Hematopoietic multipotent progenitor cell treated with erythropoietin and hydrocortisone succinate and interleukin-3 and kit ligand, for 8 days (in vitro differentiated cells): ENCODE measurements at places on chromosomes 12 and 14.
A peak's percentile ranks its signal among the peaks of the same experiment; 100 is the strongest.

DNA sequence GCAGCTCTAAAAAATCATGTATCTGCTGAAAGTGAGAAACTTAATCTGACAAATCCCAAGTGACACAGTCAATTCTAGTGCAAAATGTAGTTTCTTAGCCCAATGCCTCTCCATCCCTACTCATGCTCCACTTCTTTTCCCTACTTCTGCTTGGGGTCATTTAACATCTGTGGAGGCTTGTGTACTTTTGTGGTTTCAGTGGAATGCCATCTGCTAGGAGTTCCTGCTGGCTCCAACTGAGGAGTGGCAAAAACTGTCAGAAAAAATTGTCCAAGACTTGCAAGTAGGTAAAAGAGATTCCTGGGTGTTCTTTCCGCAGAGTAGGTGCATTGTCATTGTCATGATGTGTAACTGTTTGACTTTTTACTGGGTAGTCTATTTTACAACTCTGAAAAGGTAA, 12.5 kb upstream of the AVPR1A start:
- DNase-seq: no peak

GRCh38 chr12:107134558-107134957, 41.2 kb upstream of the CRY1 start:
- DNase-seq: peak; percentile 62

DNA sequence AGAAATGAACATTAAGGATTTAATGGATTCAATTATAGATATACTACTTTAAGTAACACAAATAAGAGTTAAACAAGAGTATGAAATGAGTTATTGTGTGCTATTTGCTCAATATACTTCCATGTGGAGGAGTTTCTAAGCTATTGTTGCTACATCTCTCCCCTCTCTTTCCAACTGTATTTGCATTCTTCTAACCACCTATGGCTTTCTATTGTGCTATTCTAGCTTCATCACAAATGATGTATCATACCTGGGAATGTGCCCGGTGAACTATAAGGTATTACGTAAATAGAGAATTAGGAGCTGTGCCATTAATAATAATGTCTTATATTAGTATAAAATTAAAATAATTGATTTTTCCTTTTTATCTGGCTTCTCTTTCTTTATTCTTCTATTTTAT, 87.1 kb upstream of the PLEKHG7 start:
- no peak for DNase-seq

DNA sequence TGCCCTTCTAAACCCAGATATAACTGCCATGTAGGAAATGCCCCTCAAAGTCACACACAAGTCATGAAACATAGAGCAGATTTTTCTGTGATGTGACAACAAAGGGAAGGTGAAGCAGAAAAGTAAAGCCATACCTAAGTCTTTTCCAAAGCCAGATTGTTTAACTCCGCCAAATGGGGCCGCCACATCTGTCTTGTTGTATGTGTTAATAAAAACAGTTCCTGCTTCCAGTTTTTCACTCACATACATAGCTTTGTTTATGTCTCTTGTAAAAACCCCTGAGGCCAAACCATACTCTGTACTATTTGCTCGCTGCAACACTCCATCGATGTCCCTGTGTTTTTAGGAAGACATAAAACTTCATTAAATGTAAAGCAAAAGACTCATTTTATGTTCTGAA, 40.3 kb downstream of the NOPCHAP1 start:
- DNase-seq: no peak

DNA sequence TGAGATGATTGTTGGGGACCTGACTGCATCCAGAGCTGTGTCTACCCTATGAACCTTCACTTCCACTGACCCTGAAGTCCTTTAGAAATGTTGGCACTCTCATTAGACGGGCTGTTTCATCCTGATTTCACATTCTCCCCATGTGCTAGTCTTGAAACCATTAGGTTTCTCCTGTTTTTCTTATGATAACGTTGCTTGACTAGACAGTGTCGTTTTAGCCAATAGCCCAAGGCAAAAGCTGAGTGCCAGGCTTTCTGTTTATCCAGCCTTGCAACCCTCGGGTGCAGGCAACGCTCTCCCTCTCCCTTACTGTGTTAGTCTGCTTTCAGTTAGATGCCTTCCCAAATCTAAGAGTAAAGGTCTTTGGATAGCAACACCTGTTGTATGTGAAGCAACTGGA, 30.1 kb downstream of the DACT1 start:
- no peak for DNase-seq

DNA sequence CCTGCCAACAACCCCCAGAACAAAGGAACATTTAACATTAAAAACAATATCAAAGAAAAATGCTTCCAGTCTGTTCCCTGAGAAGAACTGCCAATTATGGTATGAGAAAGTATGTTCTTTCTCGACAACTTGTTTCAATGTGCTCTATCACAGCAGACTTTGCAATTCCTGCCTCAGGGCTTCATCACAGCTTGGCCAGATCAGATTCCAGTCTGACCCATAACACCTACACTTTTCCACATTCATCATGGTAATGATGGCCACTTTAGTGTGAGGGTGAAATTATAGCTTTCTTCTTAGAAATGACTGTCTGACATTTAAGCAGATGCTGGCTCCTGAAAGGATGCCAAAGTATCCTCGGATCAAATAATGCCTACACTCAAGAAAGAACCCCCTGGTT, 17.0 kb downstream of the NEK9 start:
- no peak for DNase-seq

- no peak for DNase-seq
These were observed 217.4 kb downstream of the C12orf42 start for GRCh38 chr12:103278329-103278728.

- no peak for DNase-seq
These were observed 113.0 kb downstream of the SRGAP1 start for GRCh38 chr12:63957496-63957895.

DNA sequence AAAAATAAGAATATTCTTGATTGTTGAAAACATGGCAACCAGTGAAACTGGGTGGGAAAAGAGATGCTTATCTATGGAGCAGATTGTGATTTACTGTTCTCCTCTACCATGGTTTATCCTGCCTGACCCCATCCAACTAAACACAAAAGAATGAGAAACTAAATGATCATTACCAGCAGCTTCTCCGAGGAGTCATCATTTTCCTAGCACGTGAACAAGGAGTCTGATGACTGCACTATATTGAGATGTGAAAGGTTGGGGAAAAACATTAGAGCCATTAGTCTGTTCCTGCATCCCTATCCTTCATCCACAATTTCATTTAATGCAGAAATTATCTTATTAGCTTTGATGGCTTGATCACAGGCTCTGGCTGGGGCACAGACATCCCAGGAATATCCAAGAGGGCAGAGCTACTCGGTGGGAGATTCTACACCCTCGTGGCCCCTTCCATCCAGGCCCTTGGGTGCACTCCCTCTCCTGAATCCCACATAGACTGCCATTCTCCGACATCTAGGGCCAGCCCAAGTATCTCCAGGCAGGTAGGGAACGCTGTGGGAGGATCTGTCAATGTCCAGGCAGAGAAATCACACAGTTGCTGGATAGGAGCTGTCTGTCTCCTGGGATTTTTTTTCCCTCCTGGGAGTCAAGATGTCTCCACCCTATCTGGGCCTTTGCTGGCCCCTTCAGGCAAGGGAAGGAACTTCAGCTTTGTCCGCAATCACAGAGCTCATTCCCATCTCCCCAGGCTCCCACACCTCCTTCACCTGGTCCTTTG, 43.3 kb upstream of the DHRS4 start:
- DNase-seq: peak; percentile 31

GRCh38 chr12:80412343-80412953, 31.6 kb upstream of the PTPRQ start:
- DNase-seq: peak; percentile 55

DNA sequence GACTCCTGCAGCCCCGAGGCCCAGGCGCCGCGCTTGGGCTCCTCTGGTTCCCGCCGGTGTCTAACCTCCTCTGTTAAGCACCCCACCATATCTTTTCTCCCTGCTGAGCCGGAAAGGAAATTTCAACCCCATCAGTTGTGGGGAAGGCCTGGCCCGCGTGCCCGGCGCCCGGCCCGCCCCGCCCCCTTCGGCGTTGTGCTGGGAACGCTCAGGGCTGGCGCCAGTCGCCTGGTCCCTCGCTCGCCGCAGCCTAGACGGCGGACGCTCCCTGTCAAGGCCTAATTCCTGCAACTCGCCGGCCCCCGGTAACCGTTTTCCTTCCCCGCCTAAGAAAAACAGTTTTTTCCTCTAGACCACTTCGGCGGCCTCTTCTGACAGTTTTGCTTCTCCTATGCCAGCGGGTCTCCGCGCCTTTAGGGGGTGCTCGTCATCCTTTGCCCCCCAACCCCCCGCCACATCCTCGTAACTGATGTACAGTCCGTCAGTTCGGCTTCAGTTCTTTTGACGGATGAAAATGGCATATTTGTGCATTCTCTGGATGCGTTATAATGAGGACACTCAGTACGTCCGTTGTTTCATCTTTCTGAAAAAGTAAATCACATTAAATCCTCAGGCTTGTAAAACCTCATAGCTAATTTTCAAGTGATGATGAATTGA, 506 bp upstream of the NAP1L1 start:
- no peak for DNase-seq

DNA sequence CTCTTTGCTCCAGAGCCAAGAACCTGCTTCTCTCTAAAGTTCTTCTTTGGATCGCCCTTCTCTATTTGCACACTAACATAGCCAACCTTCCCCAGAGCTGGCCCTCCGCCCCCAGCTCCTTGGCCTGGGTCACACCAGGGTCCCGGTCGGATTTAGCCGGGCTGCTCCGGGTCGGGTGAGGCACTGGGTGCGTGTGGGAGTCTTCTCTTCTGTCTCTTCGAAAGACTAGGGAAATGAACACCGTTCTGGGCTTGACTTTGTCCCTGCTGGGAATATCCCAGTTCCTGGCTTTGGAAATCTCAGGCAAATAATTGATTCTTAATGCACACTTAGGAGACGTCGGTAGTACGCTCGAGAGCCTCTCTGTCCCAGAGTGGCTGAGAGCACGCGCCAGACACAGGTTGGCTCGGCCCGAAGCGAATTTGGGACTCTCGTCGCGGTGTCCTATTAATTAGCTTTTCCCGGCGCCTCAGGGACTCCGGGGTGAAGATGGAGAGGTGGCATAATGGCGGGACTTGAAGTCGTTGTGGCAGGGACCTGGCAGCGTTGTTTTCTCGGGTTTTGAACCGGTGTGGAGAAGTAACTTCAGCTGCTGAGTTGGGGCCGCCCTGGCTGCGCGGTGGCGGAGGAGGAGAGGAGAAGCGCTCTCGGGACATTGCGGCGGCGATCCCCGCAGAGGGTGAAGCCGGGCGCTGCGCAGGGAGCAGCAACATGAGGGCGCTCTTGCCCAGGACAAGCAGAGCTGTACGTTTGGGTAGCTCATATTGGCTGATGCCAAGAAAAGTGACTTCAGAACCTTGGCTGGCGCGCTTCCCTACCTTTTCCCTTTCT, 7.5 kb downstream of the FOXG1 start:
- DNase-seq: no peak

DNA sequence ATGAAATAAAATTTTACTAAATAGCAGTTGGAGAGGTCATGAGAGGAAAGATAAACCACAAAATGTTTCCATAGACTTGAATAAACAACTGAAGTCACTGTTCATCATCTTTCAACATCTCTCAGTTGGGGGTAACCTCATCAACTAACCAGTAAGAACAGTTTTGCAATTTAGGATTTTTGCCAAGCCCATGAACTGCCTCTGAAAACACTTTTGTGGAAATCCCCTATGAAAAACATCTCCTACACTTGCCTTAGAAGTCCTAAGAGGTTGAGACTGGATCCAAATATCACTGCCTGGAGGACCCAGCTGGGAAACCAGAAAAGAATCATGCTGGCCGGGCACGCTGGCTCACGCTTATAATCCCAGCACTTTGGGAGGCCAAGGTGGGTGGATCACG, 273.1 kb downstream of the C12orf50 start:
- no peak for DNase-seq

GRCh38 chr14:94907626-94908261, 137.8 kb upstream of the GSC start:
- DNase-seq: no peak

DNA sequence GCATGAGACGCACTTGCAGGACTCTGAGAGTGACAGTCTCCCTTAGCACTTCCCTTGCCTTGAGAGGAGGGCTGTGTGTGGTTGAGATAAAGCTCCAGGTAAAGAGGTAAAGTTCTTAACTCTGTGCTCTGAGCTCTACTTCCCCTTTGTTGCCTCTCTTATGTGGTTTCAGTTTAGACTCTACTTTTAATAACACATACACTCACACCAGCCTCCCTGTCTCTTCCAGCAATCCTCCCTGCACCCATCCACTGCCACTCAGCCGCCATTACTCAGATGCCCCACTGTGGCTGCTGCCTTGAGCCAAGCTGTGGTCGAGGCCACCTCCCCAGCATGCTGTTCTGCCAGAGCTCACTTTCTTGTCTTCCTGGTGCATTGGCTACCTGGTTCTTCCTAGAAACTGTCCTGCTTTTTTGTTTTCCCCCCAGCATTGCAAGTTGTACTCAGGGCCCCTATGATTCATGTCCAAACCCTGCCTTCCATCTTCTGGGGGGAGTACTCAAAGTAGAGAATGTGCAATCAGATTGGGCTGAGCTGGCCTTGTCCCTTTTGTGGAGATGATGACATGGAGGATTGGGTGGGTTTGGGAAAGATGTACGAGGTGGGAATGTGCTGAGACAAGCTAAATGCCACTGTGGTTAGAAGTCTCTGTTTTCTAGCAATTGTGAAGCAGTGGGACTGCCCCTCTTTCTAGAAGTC, 115.5 kb upstream of the PARP11 start:
- no peak for DNase-seq

DNA sequence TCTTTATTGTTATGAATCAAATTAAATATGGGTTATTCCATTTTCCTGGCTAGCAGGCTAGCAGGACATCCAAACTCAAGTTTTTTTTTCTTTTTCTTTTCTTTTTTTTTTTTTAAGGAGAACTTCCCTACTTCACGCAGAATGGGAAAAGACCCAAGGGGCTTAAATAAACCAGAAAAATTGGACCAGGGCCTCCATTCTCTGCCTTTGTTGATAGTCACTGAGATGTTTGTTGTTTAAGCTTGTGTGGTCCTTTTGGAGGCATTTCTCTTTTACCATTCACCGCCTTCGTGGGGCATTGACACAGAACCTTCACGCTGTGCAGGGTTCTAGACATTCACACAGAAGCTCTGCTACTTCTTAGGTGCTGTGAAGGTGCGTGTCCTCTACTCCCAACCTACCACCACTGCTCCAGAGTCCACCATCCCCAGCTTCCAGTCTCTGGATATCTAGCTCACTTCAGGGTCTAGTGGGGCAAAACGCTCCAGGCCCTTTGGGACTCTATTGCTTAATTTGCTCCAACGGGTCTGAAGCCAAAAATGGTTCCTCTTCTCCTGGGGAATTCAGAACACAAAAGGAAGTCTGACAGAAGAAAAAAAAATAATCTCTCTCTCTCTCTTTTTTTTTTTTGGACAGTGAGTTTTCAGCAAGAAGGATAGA, 301.3 kb downstream of the AEBP2 start:
- DNase-seq: no peak

DNA sequence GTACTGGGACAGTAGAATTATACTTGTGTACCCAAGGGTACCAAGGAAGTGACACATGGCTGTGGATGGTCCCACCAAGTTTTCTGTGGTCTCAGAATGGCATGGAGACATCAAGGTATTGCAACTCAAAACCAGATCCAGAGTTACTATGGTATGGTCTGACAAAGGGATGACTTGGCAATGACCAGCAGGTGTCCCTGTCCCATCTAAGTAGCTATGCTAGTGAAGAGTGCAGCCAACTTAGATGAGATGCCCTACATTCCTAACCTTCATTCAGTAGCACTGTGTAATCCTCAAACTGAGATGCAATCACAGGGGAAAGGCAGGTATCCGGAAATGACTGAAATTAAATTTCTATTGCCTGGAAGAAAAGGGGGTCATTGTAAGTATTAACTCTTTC, 188.7 kb upstream of the TMEM260 start:
- DNase-seq: no peak

GRCh38 chr12:121202407-121203355, 7.2 kb upstream of the P2RX4 start:
- DNase-seq: peak; percentile 80

- no peak for DNase-seq
These were observed 158.9 kb upstream of the FOXG1 start for GRCh38 chr14:28607661-28608060.
